Smooth muscle cell of bladder (primary cell): ENCODE measurements at places on chromosomes 5 and 9. TPM values are rescaled to one million over a fixed set of nuclear protein-coding genes. Genes with fewer than 3 reads are reported as not detected.

HAVCR1 gene
- total RNA-seq, result not detected in 2 replicates

CLIC3 gene
- 5.0 and 7.8 TPM in 2 replicates for total RNA-seq

CDH18 gene
- total RNA-seq, result 0.71 and 1.3 TPM in 2 replicates

CNTNAP3 gene
- total RNA-seq, result 0.18 and 1.1 TPM in 2 replicates

EIF4E1B gene
- total RNA-seq, result not detected in 2 replicates

LCP2 gene
- total RNA-seq, result not detected in 2 replicates

LMX1B gene
- total RNA-seq, result not detected in 2 replicates

KCNT1 gene
- not detected in 2 replicates for total RNA-seq

BTNL3 gene
- total RNA-seq, result not detected in 2 replicates

CTSL gene
- 574 and 635 TPM in 2 replicates for total RNA-seq

GKAP1 gene
- 1.2 and 1.3 TPM in 2 replicates for total RNA-seq

MSH3 gene
- total RNA-seq, result 13.1 and 14.1 TPM in 2 replicates

SLC4A9 gene
- not detected in 2 replicates for total RNA-seq

IL7R gene
- total RNA-seq, result 6.4 and 8.8 TPM in 2 replicates

GLIPR2 gene
- total RNA-seq, result 43.8 and 47.2 TPM in 2 replicates

SAXO1 gene
- total RNA-seq, result under 0.01 and 0.09 TPM in 2 replicates

SHISAL2B gene
- not detected in 2 replicates for total RNA-seq

TLX3 gene
- total RNA-seq, result not detected in 2 replicates

MRPL22 gene
- total RNA-seq, result 23.3 and 32.4 TPM in 2 replicates

CEP120 gene
- total RNA-seq, result 13.6 and 16.6 TPM in 2 replicates

NDUFA8 gene
- total RNA-seq, result 29.3 and 37.2 TPM in 2 replicates

SPINK13 gene
- 2.4 and 4.5 TPM in 2 replicates for total RNA-seq

FOXD4L6 gene
- under 0.01 and 0.09 TPM in 2 replicates for total RNA-seq

CRB2 gene
- total RNA-seq, result under 0.01 TPM in 2 replicates

NRARP gene
- total RNA-seq, result 0.09 and 0.14 TPM in 2 replicates

MYO10 gene
- total RNA-seq, result 61.0 and 105 TPM in 2 replicates

BICD2 gene
- 32.9 and 42.6 TPM in 2 replicates for total RNA-seq

IGFBPL1 gene
- under 0.01 TPM in 1 of 2 replicates, not detected in the other for total RNA-seq

LCN1 gene
- total RNA-seq, result 0.28 and 0.65 TPM in 2 replicates

TBCA gene
- total RNA-seq, result 112 and 121 TPM in 2 replicates

CCL27 gene
- not detected in 2 replicates for total RNA-seq

DND1 gene
- total RNA-seq, result 0.14 TPM in 1 of 2 replicates, not detected in the other

LCN9 gene
- total RNA-seq, result not detected in 2 replicates

ACOT12 gene
- 0.74 and 2.1 TPM in 2 replicates for total RNA-seq

PCDHGB1 gene
- total RNA-seq, result 2.3 and 3.3 TPM in 2 replicates

SHC3 gene
- total RNA-seq, result 21.6 and 24.0 TPM in 2 replicates

PCAT7 gene
- total RNA-seq, result not detected in 2 replicates

ANKRD34B gene
- under 0.01 TPM in 1 of 2 replicates, not detected in the other for total RNA-seq

KLHL3 gene
- 1.4 and 3.1 TPM in 2 replicates for total RNA-seq

EQTN gene
- not detected in 2 replicates for total RNA-seq

CCDC171 gene
- total RNA-seq, result 1.7 and 2.3 TPM in 2 replicates

ORM1 gene
- not detected in 2 replicates for total RNA-seq
